ENCODE measurements at places on chromosomes 13 and 19.

DNA sequence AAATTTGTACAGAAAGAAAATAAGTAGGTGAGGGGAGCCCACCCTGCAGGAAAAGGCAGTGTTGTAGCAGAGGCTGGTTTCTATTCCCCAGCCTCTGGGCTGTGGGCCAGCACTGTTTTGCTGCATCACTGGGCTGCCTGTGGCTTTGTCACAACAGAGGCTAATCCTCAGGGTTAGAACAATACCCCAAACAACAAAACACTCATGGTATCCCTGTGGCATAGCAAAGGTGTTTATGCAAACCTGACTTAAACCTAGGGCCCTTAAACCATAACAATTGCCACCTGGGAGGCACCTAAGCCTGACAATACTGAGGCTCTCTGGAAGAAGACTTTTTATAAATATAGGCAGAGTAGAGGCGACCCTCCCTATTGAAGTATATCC is 314.7 kb downstream of the OLFM4 start:
- DNase-seq: no peak

DNA sequence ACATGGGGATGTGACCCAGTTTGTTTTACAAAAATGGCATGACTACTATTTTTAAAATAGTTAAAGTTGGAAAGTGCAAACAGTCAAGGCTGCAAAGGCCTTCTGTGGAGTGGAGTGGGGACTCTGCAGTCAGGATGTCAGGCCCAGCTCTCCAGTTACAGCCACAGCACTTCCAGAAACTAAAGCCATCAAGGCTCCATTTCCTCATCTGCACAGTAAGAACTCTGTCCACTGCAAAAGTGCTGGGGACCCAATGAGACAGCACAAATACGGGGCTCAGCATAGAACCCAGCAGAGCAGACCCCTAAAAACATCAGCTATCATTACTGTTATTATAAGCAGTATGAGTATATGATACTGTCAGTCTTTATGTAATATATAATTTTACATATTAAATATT is 73.6 kb downstream of the SACS start:
- DNase-seq: no peak

- no peak for DNase-seq
Measured at GRCh38 chr19:49020931-49021895, 2.9 kb downstream of the CGB3 start.

GRCh38 chr13:24865163-24865953 is 101.4 kb downstream of the RNF17 start:
- no peak for DNase-seq

DNA sequence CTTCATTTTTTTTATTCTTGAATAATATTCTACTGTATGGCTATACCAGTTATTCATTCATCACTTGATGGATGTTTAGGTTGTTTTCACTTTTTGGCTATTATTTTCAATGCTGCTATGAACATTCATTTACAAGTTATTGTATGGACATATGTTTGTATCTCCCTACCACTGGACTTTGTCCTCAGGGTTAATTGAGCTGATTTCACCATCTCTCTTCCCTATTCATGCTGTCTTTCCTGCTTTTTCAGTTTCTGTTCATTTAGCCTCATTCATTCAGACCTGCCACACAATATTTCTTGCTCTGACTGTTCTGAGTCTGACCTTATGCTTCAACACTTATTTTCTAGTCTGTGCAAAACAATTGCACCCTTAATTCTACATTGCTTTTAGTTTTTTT is 12.3 kb upstream of the C1QTNF9B start:
- no peak for DNase-seq

DNA sequence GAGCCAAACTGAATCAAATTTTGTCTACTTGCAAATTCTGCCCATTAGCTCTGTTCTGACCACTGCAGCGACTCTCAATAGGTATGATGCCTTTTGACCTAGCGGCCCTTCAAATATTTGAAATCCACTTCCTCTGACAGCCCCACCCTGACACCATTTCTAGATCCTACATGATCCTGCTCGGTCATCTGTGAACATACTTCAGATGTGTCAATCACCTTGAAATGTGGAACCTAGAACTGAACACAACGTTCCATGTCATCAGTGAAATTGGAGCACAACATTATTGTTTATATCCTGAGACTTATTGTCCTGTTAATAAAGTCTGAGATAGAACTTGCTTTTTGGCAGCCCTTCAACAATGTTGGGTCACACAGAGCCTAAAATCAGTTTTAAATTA is 98.2 kb downstream of the UBL3 start:
- DNase-seq: no peak

GRCh38 chr13:65932587-65933239 is 1297.4 kb downstream of the PCDH9 start:
- DNase-seq: no peak

DNA sequence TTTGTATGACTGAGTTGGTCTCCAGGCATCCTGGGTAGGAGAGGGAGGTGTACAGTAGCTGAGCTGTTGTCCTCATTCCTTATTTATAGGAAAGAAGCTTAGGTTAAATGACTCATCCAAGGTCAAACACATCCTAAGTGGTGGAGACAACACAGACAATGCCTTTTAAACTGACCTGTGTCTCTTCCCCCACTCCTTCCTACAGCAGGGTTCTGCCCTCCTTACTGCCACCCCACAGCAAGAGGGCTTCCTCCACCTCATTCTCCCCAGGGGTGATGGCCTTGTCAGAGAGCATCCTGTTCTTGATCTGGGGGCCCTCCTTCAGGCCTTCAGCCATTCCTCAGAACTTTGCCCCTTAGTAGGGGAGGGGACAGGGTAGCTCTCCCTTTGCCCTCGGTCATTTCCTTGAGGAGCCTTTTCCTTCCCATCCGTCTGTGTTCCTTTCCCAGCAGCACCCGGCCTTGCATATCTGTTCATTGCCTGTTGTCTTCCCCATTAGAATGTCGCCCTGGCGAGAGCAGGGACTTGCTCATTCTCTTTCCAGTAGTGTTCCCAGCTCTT is 48.2 kb upstream of the GPI start:
- DNase-seq: no peak

GRCh38 chr13:101018720-101019119 is 344.1 kb upstream of the TMTC4 start:
- DNase-seq: no peak

DNA sequence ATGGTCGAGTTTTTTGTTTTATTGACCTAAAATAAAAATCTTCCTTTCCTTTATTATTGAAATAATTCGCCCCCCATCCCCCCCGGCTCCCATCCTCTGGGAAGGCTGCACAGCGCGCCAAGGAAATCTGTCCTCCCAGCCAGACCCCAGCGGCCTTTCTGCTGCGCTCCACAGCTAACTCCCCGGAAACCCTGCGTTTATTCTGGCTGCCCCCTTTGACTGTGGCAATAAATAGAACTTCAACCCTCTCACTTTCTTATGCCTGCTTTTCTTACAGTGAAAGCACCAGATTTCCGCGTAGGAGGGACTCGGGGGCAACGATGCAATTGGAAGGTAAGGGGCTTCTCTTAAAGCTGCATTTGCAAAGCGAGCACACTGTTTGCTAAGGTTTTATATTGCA is 9.7 kb upstream of the C19orf12 start:
- no peak for DNase-seq

GRCh38 chr13:75512253-75512652 is 25.4 kb downstream of the COMMD6 start:
- no peak for DNase-seq

- DNase-seq: no peak
Measured at GRCh38 chr13:47230155-47230554, 333.3 kb upstream of the HTR2A start.

DNA sequence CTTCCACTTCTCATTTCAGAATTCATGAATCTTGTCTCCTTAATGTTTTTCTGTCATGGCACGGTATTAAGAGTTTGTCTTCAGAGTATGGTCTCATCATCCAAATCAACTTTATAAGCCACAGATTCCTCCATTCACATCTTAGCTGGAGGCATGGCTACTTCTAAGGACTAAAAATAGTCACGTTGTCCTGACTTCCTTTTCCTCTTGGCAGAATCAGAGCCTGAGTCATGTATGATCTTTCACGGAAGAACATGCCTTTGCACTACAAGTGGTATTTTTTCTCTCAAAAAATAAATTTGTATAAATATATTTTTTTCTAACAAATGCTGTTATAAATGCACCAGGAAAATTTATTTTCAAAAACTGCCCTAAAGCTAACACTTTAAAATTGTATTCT is 71.4 kb downstream of the ALOX5AP start:
- DNase-seq: no peak

DNA sequence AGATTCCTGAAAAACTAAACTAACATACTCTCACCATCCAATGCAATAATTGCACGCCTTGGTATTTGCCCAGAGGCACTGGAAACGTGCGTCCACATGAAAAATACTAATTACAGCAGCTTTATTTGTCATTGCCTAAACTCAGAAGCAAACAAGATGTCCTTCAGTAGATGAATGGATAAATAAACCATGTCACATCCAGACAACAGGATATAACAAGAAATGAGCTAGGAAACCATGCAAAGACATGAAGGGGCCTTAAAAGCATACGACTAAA is 25.0 kb downstream of the ELL start:
- no peak for DNase-seq

GRCh38 chr13:94329754-94330551 is 149.5 kb downstream of the DCT start:
- no peak for DNase-seq

DNA sequence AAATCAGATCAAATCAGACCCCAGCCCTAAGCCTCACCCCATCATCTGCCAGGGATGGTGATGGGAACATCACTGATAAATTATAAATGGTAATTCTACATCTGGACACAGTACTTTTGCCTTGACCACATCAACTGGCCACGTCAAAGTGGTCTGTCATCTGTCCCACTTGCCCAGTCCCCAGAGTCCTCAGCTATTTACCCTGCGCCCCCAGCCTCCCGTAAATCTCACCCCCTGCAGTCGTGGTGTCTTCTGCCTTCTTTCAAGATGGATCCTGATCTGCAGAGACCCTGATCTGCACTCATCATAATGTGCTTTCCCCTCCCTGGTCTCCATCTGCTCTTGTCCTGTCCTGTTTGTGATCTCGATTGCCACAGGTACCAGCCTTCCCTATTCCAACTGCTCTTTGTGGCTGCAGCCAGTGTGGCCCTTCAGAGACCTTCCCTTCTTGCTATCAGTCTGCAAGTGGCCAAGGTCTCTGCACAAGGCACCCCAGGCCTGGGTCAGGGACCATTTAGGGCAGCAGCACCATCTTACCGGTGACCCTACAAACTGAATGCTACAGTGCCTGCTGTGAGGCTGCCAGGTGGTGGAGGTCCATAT is 26.7 kb upstream of the POP4 start:
- DNase-seq: no peak

- no peak for DNase-seq
Measured at GRCh38 chr19:19258589-19259338, 14.3 kb downstream of the TM6SF2 start.

DNA sequence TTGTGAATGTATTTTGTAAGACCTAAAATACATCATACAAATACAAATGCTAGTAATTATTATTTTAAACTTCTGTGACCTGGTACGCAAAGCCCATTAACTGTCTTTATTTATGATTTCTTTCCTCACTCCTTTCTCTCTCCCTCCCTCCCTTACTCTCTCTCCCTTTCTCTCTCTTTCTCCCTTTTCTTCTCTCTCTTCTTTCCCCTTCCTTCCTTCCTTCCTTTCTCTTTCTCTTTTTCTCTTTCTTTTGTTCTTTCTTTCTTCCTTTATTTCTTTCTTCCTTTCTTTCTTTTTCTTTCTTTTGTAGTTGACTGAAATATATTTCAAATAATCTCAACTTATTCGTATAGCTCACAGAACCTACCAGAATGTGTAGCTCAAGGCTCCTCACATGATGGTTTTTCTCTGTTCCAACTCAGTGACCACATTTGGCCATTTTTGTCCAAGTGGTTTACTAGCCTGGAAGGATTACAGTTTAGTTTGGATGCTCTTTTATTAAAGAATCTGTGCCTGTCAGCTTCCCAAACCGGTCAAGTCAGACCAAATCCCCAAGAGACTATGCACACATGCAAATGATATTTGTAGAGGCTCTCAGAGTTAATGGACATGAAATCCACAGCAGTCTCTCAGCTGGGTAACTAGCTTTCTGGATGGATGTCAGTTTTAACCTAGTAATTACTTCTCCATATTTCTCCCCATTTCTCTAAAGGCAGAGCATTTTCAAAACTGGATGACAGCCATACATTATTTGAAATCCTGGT is 71.7 kb downstream of the POSTN start:
- DNase-seq: no peak

- DNase-seq: no peak
Measured at GRCh38 chr13:38617936-38618335, 68.9 kb upstream of the FREM2 start.

- DNase-seq: no peak
Measured at GRCh38 chr13:39892721-39893685, 237.5 kb downstream of the COG6 start.

- DNase-seq: no peak
Measured at GRCh38 chr19:55487924-55488687, at the start of gene SSC5D. TSS of gene SSC5D (plus strand) at chr19:55488436. CDS start at chr19:55488590, 154 bp downstream.

DNA sequence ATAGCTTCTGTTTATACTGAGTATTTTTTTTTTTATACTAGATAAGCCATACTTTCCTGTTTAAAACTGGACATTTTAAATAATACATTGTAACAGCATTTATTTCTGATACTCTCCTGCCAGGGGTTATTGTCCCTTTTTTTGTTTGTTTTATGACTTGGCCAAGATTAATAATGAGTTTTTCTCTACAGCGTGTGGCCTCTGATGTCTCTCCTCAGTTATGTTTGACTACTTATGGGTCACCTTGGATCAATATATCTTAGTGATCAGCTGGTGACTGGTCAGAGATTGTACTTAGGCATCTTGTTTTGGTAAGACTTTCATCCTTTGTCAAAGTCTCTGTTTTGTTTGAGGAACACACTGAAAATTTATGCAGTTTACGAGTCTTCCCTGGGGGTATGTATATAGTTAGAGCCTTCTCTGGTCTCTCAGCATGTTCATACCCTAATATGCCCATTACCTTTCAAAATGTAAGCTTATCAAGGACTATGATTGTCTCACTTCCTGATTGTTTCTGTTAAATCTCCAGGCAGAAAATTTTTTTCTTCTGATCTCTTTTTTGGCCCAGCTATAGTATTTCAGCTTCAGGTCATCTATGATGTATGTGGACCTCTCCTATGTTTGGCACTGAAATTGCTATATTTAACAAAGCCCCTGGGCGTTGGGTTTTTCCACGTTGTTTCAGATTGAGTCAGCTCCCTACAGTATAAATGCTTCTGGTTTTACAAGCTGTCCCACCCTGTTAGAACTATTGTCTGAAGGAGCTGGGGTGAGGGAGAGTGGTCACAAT is 87.9 kb downstream of the URI1 start:
- DNase-seq: no peak

DNA sequence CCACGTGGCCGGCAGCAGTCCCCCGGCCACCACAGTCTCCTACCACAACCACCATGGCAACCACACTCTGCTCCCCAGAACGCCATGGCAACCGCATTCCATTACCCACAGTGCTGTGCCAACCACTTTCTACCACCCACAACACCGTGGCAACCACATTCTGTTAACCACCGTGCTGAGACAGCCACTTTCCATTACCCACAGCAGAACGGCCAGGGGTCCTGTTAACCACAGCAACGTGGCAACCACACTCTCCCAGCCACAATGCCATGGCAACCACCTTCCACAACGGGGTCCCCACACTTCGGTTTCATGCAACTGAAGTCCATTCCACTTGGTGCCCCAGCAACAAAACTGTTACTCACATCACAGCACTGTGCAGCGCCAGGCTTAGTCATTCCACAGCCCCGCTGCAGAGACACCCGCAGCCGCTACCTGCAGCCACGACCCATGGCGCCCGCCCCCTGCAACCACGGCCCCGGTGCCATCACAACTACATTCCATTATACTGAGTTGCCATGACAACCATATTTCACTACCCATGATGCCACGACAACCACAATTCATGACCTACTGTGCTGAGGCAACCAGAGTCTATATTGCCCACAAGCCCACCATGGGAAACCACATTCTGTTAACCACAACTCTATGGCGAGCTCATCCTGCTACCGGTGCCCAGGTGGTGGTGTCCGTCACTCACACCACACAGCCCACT is 10.0 kb downstream of the DPF1 start:
- DNase-seq: peak; percentile 71
